B cell (primary cell): ENCODE measurements at places on chromosomes 13 and 19. TPM values are rescaled to one million over a fixed set of nuclear protein-coding genes. Genes with fewer than 3 reads are reported as not detected.

The PSG11 gene
- not detected in 2 replicates for total RNA-seq

The CYP2A7 gene
- total RNA-seq: not detected in 2 replicates

The POMP gene
- total RNA-seq: 18.9 and 28.7 TPM in 2 replicates

The PODNL1 gene
- not detected in 2 replicates for total RNA-seq

The WDR88 gene
- total RNA-seq: 0.47 and 0.51 TPM in 2 replicates

The CDKN2D gene
- total RNA-seq: 36.2 and 38.4 TPM in 2 replicates

The KCNRG gene
- 1.6 and 3.4 TPM in 2 replicates for total RNA-seq

The C1QTNF9B gene
- not detected in 2 replicates for total RNA-seq

The ZNF567 gene
- 19.7 and 22.4 TPM in 2 replicates for total RNA-seq

- no peak for DNase-seq
These were observed 600 bp upstream of the CAPN12 start for GRCh38 chr19:38744874-38745273.

GRCh38 chr13:23778879-23779278 lies 110.3 kb downstream of the MIPEP start:
- no peak for DNase-seq

DNA sequence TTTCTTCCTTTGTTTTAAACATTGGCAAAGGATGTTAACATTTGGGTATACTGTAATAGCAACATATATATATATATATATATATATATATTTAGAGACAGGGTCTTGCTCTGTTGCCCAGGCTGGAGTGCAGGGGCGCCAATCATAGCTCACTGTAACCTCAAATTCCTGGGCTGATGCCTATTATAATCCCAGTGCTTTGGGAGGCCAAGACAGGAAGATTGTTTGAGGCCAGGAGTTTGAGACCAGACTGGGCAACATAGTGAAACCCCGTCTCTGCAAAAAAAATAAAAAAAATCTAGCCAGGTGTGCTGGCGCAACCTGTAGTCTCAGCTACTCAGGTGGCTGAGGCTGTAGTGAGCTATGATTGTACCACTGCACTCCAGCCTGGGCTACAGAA lies 5.4 kb downstream of the BLVRB start:
- DNase-seq: no peak

DNA sequence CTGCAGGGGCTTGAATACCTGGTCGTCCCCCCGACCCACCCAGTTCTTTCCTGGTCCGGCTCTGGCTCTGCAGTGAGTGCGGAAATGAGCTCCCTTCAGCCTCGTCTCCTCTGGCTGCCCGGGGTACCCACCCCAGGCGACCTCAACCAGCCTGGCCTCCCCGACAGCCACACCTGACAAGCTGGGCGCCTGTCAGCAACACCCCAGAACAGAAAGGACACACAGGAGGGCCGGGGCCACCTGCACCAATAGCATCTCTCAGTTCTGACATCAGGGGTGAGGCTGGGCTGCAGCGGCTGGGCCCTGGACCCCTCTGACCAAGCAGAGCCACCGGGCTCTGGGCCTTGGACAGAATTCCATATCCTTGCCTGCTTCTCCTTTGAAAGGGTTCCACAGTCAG lies 19.7 kb downstream of the SUGP1 start:
- DNase-seq: no peak

- DNase-seq: no peak
These were observed 33.3 kb upstream of the ALOX5AP start for GRCh38 chr13:30702006-30702405.

DNA sequence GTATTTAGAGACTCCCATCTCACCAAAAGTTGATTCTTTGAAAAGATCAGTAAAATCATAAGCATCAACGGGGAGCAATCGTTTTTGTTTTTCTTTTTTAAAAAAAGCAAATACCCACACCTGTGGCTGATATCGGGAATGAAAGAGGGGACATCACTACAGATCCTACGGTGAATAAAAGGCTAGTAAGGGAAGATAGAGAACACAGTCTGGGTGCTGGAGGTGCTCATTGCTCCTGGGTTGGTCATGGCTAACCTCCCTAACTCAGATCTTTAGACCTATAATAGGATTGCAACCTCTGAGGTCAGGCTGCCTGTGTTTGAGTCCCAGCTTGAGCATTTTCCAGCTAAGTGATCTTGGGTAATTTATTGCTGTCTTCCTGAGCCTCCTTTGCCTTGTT lies 1.1 kb downstream of the EHD2 start:
- no peak for DNase-seq

- DNase-seq: peak; percentile 46
These were observed 2.6 kb downstream of the MBNL2 start for GRCh38 chr13:97224544-97225300.

DNA sequence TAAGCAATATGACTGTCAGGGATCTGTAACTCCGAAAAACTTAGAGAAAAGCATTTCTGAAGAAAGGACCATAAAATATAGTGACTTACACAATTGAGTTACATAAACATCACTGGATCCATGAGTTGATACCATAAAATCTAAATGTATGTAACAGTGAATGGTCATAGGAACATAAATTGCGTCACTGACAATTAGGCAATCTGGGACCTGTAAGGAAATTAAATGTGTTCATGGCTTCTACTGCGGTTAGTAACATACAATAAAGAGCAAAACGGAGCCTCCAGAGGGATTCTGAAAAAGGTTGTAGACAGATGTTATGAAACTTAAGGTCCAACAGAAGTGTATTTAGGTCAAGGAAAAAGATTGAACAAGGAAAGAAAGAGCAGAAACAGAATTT lies 27.1 kb downstream of the POU4F1 start:
- DNase-seq: no peak

DNA sequence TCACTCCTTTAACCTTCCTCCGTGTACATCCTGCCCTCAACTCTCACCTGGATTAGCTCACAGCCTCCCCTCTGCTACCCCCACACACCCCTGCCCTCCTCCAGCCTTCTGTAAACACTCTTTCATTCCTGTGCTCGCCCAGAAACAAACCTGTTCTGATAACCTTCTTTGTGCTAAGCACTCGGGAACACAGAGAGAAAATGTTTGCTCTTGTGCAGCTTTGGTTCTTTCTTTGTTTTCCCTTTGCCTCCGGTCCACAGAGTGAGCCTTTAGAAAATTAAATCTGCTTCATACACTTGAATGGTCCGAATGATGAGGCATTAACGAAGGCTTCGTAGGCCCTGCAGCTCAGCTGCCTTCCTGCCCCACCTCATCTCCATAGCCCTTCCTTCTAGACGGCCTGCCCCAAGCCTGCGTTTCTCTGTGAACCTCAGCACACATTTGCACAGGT lies 6.6 kb upstream of the ZDHHC20 start:
- no peak for DNase-seq

- no peak for DNase-seq
These were observed 122.0 kb downstream of the ENOX1 start for GRCh38 chr13:43664700-43665191.

DNA sequence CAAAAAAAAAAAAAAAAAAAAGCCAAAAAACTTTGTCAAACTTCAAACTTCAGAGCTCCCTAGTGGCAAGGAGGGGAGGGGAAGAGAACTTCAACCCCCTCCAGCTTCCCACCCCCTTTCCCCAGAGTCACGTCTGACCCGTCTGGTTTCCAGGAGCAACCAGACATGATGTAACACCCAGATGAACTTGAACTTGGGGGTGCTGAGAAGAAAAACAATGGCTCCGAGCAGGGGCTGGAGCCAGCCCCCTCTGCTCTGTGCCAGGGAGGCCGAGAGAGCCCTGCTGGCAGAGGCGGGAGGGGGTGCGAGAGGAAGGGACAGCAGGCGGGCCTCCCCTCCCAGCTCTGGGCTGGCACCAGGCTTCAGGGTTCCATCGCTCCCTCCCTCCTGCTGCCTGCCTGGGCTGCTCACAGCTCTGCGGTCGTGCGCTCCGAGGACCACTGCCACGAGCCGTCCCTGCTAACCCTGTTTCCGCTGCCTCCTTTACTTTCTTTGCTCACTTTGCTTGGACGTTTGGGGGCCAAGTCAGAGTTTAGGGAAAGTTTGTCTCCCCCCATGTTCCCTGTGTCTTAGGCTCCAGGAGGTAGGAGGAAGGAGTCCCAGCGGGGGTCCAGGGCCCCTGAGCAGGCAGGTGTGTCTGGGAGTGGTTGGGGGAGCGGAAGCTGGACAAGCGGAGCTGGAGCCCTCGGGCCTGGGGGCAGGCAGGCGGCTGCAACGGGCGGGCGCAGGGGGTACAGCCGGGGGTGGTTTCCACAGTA lies 11.1 kb downstream of the LYL1 start:
- DNase-seq: no peak

DNA sequence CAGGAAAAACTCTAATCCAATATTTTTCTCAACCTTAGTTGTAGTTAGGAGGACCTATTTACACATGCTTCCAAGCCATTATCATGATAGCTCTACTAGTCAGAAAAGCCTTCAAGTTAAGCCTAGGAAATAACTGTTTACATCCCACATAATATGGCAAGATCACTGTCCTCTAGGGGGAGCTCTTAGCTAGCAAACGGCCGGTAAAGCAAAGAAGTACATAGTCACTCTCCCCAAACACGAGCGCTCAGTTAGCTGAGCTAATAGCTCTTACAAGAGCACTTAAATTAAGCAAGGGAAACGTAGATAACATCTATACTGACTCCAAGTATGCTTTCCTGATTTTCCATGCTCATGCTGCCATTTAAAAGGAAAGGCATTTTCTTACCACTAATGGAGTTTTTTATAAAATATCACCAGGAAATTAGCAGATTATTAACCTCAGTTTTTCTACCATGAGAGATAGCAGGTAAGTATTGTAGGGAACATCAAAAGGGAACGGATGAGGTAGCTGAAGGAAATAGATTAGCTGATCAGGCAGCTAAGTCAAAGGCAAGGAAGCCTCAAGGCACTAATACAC lies 100.6 kb upstream of the PABPC3 start:
- DNase-seq: peak; percentile 77

DNA sequence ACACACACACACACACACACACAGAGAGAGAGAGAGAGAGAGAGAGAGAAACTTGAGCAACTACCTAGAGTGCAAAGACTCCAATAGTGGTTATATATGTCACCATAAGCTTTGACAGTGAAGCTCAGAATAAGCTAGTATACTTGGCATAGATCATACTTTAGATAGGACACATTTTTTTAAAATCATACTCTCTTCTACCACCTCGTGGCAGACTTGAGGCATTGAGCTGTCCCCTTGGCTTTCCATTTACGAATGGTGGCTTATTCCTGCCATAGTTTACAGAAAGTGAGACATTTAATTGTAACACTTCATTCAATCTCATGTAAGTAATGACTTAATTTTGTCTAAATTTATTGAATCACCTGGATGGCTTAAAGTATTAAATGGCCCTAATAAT lies 108.2 kb downstream of the EDNRB start:
- no peak for DNase-seq

DNA sequence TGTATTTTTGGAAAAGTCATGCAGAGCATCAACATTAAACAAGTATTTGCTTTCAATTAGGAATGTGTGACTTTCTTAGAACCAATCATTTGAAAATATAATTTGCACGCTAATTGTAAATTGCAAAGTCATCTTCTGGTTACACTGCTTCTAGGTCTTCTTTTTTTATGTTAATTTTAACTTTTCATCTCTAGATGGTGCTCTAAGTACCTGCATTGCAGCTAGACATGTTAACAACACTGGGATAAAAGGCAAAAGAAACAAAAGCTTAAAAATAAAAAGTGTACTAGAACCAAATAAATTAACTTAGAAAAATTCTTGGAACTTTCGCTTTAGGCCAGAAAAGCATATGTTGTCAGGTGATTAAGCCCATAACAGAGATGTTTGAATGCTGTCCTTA lies 2758.2 kb downstream of the PCDH9 start:
- DNase-seq: no peak

GRCh38 chr13:78241278-78241919 lies 322.8 kb upstream of the EDNRB start:
- DNase-seq: peak; percentile 6

DNA sequence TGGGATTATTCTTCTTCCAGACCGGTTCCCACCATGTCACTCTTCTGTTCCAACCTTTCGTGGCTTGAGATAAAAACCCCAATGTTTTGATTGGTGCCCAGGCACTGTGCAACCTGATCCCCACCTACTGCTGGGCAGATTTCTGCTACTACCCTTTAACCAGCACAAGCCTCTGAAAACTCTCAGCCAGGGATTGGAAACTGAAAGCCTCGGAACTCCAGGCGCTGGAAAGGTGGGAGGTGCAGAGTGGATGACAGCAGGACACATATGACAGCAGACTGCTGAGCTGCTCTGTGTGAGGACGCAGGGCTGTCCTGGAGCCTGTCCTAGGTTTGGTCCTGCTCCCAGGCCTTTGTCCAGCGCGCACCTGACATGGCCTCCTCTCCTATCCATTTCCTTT lies 68.5 kb upstream of the GTF3A start:
- no peak for DNase-seq

GRCh38 chr19:45092747-45093678 lies at the start of gene PPP1R37:
Gene PPP1R37 (plus strand): TSS chr19:45093179. CDS start chr19:45093326, 147 bp downstream.
- peak; percentile 97 for DNase-seq

- DNase-seq: peak; percentile 60
These were observed 21.0 kb downstream of the TNFSF9 start for GRCh38 chr19:6551607-6552450.

DNA sequence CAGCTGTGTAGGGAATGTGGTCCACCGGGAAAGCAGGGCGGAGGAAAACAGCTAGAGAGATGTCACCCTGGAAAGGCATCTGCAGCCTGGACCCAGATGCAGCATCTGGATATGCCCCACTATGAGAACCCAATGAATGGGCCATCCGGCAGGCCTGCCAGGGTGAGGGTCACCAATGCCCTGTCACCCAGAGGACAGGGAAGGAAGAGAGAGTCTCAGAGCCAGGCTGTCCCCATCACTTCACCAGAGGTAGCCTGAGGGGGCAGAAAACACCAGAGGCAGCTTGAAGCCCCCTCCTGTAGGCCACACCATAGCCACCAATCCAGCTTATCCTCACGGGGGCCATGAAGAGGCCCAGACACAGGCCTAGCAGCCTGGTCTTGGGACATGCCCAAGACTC lies 118.8 kb downstream of the TUBA3C start:
- DNase-seq: no peak

GRCh38 chr19:9058905-9059667 lies 27.8 kb upstream of the OR1M1 start:
- no peak for DNase-seq

GRCh38 chr13:95355494-95355893 lies 54.2 kb upstream of the ABCC4 start:
- no peak for DNase-seq

- DNase-seq: no peak
These were observed 1330.1 kb upstream of the SPRY2 start for GRCh38 chr13:81671064-81671463.

DNA sequence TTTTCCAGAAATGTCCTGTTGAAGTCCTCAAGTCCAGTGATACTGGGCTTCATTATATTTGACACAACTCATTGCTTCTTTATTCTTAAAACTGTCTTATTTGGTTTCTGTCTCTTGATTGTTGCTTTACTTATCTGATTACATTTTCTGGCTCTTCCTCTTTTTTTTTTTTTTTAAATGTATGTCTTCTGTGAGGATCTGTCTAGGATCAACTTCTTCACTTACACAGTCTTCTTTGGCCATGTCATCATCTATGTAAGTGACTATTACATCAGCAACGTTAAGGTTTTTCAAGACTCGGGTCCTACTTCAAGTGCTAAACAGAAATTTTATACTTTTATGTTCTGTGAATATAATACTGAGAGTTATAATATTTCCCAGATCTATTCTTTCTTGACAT lies 162.1 kb downstream of the PDS5B start:
- DNase-seq: no peak

- peak; percentile 80 for DNase-seq
These were observed 499 bp downstream of the LSM7 start for GRCh38 chr19:2327773-2328400.

- DNase-seq: no peak
These were observed 36.3 kb downstream of the STOML3 start for GRCh38 chr13:38954291-38954690.

- DNase-seq: no peak
These were observed 23.1 kb downstream of the GAS6 start for GRCh38 chr13:113840541-113841352.

GRCh38 chr19:16032509-16033135 lies 43.7 kb upstream of the TPM4 start:
- DNase-seq: peak; percentile 5
